ENCODE measurements at places on chromosomes 12 and 14. TPM values are rescaled to one million over a fixed set of nuclear protein-coding genes. Genes with fewer than 3 reads are reported as not detected.

DNA sequence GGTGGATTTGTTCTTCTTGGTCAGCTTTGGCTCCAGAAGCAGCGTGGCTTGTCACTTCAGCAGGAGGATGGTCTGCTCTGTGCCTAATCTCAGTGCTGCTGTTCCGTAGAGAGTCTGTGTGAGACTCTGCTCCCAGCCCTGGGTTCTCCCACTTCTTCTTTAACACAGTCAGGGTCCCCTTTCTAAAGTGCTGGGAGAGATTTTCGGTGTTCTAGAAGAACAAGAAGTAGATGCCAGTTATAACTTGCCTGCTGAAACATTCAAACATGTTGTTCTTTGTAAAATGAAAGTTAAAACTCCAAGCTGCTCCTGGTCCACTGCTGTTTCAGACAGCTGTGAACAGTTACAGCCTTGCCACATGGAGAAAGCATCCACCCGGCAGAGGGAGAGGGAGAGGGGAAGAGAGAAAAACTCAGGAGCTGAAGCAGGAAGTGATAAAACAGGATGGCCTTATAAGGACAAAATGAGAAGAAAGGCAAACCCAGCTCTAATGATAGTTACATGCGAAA lies 55.2 kb upstream of the CERS5 start:
- DNase-seq: peak; percentile 18

DNA sequence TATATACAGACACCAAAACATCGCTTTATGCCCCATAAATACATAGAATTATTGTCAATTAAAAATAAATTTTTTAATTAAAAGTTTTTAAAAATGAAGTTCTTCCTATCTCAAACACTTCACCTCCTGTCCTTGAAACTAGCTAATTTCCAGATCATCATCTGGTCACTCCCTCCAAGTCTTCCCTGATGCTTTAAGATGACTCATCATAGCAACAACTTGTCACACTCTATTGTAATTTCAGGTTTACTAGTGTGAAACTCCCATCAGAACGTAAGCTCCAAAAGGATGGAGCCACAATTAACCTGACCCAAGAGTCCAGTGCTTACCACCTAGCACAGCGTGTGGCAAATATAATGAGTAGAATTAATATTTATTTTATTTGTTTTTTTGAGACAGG lies 16.3 kb downstream of the GXYLT1 start:
- DNase-seq: no peak

DNA sequence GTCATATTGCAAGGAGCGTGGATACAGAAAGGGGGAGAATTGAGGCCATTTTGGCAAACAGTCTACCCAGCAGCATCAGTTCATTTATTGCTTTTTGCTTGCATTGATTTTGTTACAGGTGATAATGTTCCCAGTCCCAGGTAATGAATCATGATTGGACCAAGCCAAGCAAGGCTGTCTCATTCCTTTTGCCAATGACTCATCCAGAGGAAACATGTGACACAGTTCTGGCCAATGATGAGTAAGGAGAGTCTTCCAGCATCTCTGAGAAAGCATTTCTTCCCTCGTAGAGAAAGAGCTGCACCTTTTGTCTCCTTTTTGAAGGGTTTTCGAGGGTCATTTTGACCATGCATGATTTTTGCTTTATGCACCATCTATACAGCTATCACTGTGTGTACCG lies 68.2 kb downstream of the SLC15A4 start:
- no peak for DNase-seq

- DNase-seq: peak; percentile 85
These were observed at the start of gene PTGER2 for GRCh38 chr14:52313903-52314594. Gene PTGER2 (plus strand): TSS chr14:52314312. CDS start chr14:52314549, 237 bp downstream.

Gene TRIM9
- 0.17 TPM for polyA plus RNA-seq

DNA sequence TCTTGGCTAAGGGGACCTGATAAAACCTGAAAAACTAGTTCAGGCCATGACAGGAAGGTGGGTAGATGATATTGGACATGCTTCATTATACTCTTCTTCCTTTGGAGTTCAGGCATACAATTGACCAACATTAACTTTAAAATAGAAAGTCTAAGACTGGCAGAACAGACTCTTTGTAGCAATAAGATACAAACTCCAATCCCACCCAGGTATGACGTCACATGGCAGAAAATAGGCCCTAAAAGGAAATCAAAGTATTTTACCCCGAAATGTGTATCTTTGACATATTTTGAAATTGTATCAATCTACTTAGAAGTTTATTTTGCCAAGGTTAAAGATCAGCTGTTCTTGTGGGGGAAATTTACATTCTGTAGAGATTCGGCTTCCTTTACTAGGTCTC lies 198.1 kb upstream of the LRIG3 start:
- DNase-seq: no peak

Gene WIF1
- polyA plus RNA-seq: not detected

GRCh38 chr12:76080729-76081415 lies 3.6 kb downstream of the NAP1L1 start:
- no peak for DNase-seq

Measured in immature natural killer cell (primary cell).